Panc1 (cell line): ENCODE measurements at places on chromosomes 12 and 14.
A peak's percentile ranks its signal among the peaks of the same experiment; 100 is the strongest.

- peak; percentile 47 for DNase-seq
Observed at GRCh38 chr12:14394317-14395073, 29.0 kb downstream of the ATF7IP start.

- no peak for DNase-seq
Observed at GRCh38 chr12:121392325-121392716, 7.6 kb upstream of the RNF34 start.

DNA sequence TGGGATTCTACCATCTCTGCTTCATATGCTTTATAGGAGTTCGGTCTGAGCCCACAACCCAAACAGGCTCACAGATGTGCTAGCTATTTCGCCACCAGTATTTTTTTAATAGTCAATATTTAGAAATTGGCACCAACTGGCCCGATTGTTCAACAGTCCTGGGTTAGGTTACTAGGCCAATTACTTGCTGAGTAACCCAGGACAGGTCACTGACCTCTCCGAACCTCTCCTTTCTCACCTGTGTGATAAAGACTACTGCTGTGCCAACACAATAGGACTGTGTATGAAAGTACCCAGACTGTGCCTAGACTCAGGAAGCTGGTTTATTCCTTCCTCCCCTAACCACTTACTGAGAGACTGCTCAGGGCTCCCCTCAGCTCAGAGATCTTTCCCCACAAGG is 8.3 kb downstream of the BDKRB2 start:
- DNase-seq: no peak

DNA sequence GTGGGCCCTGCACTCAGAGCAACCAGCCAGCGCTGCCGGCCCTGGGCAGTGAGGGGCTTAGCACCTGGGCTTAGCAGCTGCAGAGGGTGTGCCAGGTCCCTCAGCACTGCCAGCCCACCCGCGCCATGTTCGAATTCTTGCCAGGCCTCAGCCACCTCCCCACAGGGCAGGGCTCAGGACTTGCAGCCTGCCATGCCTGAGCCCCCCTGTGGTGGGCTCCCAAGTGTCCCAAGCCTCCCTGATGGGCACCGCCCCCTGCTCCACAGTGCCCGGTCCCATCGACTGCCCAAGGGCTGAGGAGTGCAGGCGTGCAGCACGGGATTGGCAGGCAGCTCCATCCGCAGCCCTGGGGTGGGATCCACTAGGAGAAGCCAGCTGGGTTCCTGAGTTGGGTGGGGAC is 98.0 kb upstream of the NID2 start:
- DNase-seq: no peak

DNA sequence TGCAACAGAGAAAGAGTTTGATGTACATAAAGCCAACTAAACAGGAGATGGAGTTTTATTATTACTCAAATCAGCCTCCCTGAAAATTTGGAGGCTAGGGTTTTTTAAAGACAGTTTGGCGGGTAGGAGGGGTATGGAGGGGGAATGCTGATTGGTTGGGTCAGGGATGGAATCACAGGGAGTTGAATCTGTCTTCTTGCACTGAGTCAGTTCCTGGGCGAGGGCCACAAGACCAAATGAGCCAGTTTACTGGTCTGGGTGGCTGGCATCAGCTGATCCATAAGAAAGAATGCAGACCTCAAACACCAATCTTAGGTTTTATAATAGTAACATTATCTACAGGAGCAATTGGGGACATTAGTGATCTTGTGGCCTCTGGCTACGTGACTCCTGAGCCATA is 64.9 kb downstream of the RIN3 start:
- no peak for DNase-seq

GRCh38 chr12:47740606-47741339 is 15.5 kb upstream of the ENDOU start:
- DNase-seq: no peak

GRCh38 chr14:92847278-92847677 is 53.2 kb downstream of the GOLGA5 start:
- no peak for DNase-seq

DNA sequence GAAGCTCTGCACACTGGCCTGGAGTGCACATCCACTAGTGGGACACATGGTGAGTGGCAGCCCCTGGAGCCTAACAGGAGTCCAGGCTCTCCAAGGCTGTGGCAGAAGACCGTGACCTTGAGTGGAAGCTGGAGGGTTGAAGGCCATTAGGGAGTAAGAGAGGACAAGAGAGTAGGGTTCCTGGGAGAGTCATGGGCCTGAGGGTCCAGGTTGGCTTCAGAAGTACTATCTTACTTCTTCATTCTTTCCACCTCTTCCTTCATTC is 406 bp downstream of the IL23A start:
- DNase-seq: no peak

DNA sequence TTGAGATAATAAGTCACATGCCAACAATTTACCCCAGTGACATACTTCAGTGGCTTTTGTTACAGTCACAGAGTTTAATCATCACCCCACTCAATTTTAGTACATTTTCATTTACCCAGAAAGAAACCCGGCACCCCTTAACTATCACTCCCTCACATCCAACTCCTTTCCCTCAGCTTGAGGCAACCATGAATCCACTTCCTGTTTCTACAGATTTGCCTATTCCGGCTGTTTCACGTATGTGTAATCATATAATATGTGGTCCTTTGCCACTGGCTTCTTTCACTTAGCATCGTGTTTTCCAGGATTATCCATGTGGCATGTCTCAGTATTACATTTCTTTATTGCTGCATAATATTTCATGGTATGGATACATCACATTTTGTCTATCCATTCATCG is 147.5 kb downstream of the CFAP54 start:
- no peak for DNase-seq

DNA sequence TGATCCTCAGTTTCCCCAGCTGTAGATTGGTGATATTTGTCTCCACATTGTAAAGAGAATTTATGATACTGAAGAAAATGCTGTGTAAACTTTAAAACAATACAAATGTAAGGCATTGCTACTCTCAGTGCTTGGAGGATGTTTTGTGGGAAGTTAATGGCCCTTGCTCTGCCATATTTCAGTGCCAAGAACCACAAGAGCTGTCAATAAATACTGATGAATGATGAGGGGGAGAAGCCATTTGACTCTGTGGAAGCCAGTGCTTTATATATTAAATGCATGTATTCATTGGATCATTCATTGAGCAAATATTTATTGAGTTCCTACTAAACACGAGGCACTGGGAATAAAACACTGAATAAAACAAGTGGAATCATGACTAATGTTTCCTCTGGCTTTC is 30.8 kb downstream of the CACNA1C start:
- DNase-seq: no peak

DNA sequence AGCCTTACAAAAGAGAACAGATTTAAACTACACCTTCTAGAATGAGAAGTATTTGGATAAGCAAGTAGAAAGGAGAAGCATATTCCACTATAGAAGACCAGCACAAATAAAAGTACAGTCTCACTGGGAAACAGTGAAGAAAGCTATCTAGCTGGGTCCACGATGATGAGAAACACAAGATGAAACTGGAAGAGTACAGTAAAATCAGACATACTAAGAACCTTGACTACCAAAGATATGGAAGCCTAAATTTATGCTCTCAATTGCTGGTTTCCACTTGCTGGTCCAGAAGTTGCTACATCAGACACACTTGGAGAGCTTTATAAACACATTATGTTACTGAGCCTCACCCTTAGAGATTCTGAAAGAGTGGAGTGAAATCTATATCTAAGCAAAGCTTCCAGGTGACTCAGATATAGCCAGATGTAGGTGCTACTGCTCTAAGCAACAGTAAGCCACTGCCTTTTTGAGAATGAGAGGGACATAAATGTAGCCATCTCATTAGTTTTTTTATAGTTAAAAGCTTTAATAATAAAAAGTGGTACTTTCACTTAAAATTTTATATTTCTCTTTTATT is 96.3 kb upstream of the BBS10 start:
- DNase-seq: no peak

- no peak for DNase-seq
Observed at GRCh38 chr14:64391113-64391725, 3.1 kb downstream of the MTHFD1 start.

DNA sequence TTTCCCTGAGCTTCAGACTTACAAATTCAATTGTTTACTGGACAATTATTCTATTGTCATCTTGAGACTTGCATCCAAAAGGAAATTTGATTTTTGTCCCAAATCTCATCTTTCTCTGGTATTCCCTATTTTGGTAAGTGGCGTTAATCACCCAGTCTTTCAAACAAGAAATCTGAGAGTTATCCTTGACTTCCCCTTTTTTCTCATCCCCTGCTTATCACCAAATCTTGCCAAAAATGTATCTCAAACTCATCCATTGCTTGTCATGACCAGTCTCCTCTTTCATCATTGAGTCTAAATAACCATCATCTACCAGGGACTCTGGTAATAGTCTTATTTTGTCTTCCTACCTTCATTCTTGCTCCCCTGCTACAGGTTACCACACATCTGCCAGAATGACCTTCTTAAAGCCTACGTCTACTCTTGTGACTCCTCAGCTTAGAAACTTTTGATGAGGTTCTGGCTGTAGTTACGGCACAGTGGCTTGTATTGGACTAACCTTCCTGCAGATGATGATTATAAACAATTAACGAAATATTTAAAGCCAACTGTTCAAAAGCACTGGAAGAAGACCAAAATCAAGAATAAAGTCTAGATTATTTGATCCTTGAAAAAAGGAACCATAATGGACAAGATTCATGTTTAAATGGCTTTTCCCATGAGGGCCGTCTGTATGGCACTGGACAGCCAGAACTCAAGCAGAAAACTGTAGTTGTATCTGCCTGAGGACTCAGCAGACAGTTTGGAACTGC is 9.0 kb upstream of the ANO2 start:
- no peak for DNase-seq

- no peak for DNase-seq
Observed at GRCh38 chr12:92778525-92778924, 75.7 kb downstream of the PLEKHG7 start.

DNA sequence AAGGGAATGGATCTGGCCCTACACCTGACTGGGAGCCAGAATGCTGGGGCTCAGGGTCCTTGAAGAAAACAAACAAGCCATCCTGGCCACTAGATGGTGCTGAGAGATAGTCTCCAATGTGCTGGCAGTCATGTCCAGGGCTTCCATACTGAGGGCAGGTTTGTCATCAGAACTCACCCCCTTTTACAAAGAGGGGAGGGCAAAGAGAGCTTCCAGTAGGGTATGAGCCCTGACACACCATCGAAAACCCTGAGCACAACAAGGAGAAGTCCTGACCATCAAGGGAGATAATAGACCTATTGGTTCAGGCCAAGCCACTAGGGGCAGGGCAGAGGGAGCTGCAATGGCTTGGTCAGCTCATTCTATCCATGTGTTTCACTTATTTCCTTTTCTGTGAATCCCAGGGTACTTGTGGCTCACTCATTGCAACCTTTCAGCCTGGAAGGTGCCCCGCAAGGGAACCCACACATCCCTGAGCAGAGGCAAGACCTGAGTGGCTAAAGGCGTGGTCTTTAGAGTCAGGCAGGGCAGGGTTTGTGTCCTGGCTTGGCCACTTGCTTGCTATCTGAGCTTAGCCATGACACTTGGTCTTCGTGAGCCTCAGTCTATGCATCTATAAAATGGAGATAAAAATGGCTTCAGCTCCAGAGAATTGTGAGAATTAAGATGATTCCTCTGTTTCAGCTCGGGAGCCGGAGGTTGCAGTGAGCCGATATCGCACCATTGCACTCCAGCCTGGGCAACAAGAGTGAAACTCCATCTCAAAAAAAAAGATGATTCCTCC is 6.2 kb upstream of the PLEKHH1 start:
- DNase-seq: peak; percentile 32

GRCh38 chr12:49448858-49449257 is 81.6 kb downstream of the SPATS2 start:
- no peak for DNase-seq

- DNase-seq: no peak
Observed at GRCh38 chr12:95096852-95097251, 23.4 kb upstream of the NR2C1 start.

DNA sequence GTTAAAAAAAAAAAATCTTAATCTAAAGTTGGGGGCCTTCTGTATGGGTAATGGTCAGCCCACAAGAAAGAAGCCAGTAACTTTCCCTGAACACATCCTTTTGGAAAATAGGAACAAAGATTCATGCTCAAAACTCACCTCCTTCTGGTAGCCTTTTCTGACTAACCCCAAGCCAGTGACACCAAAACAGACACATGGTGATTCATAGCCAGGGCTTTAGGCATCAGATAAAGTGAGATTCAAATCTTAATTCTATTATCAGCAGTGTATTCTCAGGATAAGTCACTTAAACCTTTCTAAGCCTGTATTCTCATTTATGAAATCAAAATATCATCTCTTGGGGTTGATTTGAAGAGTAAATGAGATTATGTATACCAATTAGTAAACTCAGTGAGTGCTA is 4.9 kb downstream of the ATP5MC2 start:
- no peak for DNase-seq

DNA sequence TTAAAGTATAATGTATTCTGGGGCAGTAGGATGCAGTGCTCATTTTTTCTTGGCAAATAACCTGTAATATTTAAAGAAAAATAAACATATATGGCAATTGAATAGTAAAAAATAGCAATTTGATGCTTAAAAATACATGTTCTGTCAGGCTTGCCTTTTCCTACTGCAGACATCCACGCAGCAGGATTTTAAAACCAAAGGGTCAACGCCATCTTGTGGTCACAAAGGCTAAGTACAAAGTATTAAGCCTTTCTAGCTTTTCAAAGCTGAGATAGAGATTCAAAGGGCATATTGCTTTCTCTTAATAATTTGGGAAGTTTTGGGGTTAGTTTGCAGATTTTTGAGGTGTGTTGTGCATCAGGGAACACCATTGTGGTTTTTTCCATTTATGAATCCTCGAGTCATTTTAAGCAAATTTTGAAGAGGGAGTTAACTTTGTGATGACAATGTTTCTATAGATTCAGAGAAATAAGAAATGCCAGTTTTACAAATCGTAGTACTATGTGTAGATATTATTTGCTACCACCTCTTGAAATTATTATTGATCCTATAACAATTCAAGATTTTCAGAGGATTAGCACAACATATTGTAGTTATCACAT is 4.7 kb upstream of the CCER1 start:
- no peak for DNase-seq

GRCh38 chr14:65026526-65026925 is 39.8 kb downstream of the FNTB start:
- no peak for DNase-seq

- no peak for DNase-seq
Observed at GRCh38 chr14:69226736-69227135, 33.2 kb upstream of the GALNT16 start.
